ENCODE measurements at places on chromosomes 6 and 20.
A peak's percentile ranks its signal among the peaks of the same experiment; 100 is the strongest.

GRCh38 chr6:156699017-156699421, 78.2 kb upstream of the ARID1B start:
- DNase-seq = no peak

DNA sequence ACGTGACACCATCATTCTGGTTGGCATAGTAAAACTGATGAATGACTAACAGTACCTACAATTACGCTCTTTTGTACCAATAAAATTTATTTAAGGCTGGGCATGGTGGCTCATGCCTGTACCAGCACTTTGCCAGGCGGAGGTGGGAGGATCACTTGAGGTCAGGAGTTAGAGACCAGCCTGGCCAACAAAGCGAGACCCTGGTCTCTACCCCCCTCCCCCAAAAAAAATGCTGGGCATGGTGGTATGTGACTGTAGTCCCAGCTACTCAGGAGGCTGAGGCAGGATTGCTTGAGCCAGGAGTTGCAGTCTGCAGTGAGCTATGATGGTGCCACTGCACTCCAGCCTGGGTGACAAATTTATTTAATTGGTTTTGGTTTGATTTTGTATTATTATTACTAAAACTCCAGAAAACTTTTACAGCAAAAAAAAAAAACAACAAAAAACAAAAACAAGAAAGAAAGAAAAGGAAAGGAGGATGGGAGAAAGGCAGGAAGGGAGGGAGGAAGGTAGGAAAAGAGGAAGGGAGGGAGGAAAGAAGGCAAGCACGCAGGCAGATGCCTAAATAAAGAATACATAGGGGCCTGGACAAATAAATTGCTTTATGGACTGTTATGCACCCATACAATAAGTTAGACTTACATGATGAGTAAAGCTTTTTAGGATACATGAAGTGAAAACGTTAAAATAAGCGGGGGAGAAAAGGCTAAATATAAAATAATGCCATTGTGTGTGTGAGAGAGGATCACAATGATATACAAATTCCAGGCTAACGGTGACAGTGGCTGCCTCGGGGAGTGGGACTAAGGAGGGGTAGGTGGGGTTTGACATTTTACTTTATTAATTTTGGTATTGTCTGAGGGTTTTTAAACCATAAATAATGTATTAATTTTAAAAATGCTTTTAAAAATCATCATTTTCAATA, 682 bp upstream of the ZSCAN9 start:
- DNase-seq = no peak

DNA sequence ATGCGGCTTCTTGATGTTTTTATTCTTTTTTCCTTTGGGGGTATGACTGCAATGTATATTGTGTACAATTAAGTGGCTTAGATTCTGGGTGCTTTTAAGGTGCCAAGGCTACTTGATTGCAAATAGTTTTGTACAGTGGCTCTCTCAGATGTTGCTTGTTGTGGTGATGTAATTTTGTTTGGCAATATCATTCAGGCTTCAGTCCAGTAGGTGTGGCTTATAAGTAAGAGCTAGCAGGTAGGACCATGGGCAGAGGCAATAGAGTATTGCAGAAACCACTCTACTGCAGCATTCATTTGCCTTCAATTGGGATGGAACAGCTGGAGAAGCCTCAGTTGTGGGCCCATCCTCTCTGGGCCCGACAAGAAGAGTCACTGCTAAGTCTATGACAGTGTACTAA, 407.9 kb upstream of the MAN1A1 start:
- no peak for DNase-seq

DNA sequence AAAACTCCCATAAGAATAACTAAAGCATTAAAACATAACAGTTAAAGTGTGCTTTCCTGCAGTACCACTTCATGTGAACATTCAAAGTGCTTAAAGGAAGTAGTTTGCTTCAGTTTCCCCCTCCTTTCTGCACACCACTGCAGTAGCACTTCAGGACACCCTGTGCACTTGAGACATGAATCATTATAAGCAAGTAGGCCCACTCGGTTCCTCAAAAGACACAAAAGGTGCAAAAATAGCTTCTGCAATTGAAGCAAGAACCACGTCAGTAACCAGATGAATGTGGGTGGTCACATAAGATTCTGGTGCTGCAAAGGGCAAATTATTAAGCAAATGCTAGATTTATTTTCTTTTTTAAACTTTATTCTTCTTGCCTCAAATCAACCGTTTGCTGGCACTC, 160.6 kb downstream of the HIVEP2 start:
- DNase-seq = no peak

GRCh38 chr6:2868637-2869036, 27.0 kb upstream of the SERPINB1 start:
- no peak for DNase-seq

GRCh38 chr6:4788953-4789584, 12.9 kb downstream of the CDYL start:
- no peak for DNase-seq

- DNase-seq = no peak
Measured at GRCh38 chr20:10356628-10357027, 77.4 kb downstream of the MKKS start.

DNA sequence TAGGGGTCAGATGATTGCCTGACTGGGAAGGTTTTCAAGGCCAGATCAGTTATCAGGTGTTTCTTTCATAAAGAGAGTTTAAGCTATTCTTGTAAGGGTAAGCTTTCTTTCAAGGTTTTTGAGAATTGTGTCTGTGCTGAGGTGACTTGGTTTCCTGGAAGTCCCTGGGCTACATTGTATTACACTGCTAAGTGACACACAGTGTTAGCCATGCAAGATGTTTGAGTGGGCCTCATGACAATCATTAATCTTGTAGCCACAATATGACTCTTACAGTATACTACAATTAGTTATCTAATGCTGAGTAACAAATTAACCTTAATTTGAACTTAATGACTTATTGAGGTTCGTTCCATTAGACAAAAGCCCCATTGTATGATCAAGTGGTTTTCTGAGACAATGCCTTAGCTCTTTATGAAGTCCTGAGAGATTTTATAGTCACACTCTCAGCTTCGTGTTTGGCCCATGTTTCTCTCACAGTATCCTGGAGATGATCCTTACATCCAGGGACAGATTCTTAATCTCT, 186.7 kb downstream of the RPS12 start:
- DNase-seq = no peak

- DNase-seq = no peak
Measured at GRCh38 chr6:3663081-3663480, 88.4 kb downstream of the PXDC1 start.

DNA sequence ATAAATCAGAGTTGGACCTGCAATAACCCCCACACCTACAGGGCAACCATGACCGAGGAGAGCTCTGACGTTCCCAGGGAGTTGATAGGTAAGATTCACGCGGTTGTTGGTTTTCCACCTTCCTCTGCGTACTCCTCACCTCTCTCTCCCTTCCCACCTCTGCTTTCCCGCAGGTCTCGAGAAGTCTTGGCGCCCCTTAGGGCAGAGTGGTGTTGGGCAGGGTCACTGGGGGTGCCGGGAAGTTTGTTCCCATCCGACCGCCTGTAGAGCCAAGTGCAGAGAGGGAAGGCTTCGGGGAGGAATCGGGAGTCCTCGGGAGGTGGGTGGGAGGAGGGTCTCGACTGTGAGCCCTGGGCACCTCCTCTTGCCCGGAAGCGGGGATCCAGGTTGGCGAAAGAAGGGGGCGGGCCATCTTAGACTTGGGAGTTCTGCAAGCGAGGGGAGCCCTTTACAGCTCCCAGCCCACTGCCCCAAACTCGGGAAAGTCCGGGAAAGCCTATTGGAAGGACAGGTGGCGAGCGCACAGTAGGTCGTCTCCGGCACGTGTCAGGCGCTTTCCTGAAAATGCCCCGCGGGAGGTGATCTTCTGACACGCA, 672 bp downstream of the CARMIL1 start:
- DNase-seq = peak; percentile 30

GRCh38 chr6:91600561-91600960, 1013.7 kb upstream of the MAP3K7 start:
- DNase-seq = no peak

GRCh38 chr6:105859457-105859856, 226.7 kb upstream of the PRDM1 start:
- DNase-seq = no peak

GRCh38 chr6:43361269-43361668, 8.2 kb downstream of the ZNF318 start:
- DNase-seq = no peak

- DNase-seq = no peak
Measured at GRCh38 chr20:9035126-9035525, 33.8 kb upstream of the PLCB4 start.

- no peak for DNase-seq
Measured at GRCh38 chr6:163226836-163227485, 187.6 kb upstream of the QKI start.

- no peak for DNase-seq
Measured at GRCh38 chr20:58139849-58140786, 88.3 kb downstream of the ANKRD60 start.

- no peak for DNase-seq
Measured at GRCh38 chr6:65667916-65668656, 38.9 kb downstream of the EYS start.

GRCh38 chr20:36170542-36171215, 16.1 kb downstream of the EPB41L1 start:
- DNase-seq = no peak

- no peak for DNase-seq
Measured at GRCh38 chr6:115594891-115595290, 465.8 kb downstream of the FRK start.

DNA sequence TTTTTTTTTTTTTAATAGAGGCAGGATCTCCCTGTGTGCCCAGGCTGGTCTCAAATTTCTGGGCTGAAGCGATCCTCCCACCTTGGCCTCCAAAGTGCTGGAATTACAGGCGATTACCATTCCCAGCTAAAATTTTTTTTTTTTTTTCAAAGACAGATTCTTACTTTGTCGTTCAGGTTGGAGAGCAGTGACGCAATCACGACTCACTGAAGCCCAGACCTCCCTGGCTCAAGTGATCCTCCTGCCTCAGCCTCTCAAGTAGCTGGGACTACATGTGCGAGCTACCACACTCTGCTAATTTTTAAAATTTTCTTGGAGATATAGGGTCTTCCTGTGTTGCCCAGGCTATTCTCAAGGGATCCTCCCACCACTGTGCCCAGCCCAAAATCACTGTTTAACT, 58.0 kb upstream of the MYO6 start:
- no peak for DNase-seq

GRCh38 chr20:59006864-59007664, at the start of gene CTSZ:
CTSZ (minus strand) TSS chr20:59007254; CDS start chr20:59007128, 126 bp downstream.
- no peak for DNase-seq

DNA sequence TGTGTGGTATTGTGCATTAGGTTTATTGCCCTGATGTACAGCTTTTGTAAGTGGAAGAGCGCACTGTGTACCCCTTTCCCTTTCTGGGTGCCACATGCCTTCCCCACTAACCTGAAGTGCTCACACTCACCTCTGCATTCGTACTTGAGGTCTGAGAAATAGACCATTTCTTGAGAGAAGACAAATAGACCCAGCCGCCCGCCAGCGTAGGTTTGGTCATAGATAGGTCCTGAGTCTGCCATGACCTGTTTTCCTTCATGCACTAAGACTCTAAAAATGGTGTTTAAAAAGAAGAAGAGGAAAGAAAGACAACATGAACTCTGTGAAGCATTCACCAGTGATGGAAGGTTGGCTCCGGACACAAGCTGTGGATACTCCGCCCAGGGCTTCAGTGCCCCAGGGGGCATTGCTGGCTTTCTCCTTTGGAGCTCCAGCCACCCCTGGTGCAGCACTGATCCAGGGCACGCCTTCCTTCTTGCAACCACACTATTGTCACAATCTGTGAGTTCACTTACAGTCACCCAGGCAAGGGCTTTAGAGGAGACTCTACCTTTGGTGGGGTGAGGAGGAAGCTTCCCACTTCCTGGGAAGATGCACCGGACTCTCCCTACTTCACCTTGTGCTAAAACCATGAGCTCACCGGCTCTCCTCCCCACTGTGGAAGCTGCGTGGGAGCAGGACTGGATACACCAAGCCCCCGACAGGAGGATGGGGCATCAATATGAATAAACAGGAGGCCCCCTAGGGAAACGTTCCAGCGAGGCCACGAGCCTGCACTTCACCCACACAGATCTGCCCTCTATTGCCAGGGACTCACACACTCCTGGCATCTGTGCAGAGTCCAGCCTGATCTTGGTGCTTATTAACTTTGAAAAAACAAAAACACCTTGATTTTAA, 33.3 kb downstream of the THBS2 start:
- DNase-seq = no peak

- DNase-seq = no peak
Measured at GRCh38 chr6:144729502-144729901, 444.4 kb downstream of the UTRN start.

- DNase-seq = no peak
Measured at GRCh38 chr6:158711264-158711663, 61.4 kb downstream of the SYTL3 start.

- DNase-seq = no peak
Measured at GRCh38 chr6:42347456-42347855, 104.3 kb downstream of the TRERF1 start.

DNA sequence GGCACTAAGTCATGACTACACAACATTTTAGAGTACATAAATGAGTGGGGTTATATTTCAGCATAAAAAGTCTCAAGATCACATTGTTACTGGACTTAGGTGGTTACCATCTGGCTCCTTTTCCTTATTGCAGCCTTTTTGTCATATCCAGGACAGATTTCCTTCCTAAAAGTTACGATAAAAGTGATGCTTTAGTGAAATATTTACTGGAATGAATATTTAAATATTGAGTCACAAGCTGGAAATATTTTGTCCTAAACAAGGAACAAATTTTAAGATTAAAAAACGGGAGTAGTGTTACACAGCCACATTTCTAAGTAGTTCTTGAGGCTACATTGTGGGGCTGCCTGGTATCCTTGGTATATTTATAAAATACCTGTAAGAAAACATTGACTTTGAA, 52.2 kb downstream of the CDC40 start:
- no peak for DNase-seq

DNA sequence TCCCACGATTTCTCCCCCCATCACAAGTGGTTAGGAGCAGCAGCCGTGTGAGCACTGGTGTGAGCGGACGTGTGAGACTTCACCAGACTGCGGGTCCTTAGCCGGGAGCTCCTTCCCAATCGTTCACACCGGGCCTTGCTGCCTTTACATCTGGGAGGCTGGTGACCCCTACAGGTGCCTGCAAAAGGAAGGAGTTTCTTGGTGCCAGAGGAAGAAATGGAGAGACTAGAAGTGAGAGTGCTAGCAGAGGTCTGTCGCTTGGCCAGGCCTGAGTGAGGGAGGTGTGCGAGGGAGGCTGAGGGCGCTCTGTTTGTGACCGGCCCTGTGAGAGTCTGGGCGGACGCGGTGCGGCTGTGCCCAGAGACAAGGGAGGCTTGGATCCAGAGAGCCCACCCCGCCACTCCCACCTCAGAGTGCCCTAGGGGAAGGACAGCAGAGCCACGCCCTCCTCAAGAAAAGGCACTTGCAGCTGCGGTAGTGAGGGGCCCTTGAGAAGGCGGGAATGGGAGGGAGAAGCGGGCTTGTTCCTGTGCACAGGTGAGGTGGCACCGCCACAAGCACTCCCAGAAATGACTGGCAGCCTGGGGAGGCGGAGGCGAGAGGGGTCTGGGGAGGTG, 10.0 kb upstream of the ARMC2 start:
- no peak for DNase-seq

GRCh38 chr6:21842875-21843645, 249.5 kb downstream of the SOX4 start:
- peak; percentile 94 for DNase-seq

GRCh38 chr6:12271594-12271993, 18.6 kb upstream of the EDN1 start:
- no peak for DNase-seq

Data from NCI-H2029 treated with DMSO at 0.1 percent for 48 hours (cell line).